ENCODE measurements at places on chromosomes 7 and 10.

- no peak for DNase-seq
Measured at GRCh38 chr7:74017125-74017524, 10.8 kb upstream of the ELN start.

GRCh38 chr10:109773288-109774120, 149.8 kb downstream of the XPNPEP1 start:
- DNase-seq: no peak

DNA sequence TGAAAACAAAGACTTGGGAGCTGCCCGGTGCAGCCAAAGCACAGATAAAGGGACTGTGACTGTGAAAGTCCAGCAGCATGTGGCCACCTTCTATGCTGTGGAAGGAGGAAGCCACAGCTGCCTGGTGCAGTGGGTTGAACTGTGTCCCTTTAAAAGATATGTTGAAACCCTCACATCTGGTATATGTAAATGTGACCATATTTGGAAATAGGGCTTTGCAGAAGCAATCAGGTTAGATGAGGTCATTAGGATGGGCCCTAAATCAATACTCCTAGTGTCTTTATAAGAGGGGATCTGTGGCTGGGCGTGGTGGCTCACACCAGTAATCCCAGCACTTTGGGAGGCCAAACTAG, 136.9 kb downstream of the GLI3 start:
- no peak for DNase-seq

- no peak for DNase-seq
Measured at GRCh38 chr10:114000457-114001010, 43.1 kb upstream of the ADRB1 start.

DNA sequence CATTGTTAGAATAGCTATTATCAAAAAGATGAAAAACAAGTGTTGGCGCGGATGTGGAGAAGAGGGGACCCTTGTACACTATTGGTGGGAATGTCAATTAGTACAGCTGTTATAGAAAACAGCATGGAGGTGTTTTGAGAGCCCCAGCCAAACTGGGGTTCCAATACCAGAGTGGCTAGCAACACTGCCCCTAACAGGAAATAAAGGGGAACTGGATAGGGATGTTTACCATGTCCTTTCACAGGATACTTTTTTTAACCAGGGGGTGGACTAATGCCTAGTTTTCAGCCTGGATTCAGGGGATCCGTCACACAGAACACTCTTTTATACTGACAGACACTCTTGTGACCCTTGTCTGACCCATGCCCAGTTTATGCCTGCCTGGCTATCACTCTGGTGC, 6.9 kb upstream of the GSTK1 start:
- DNase-seq: no peak

DNA sequence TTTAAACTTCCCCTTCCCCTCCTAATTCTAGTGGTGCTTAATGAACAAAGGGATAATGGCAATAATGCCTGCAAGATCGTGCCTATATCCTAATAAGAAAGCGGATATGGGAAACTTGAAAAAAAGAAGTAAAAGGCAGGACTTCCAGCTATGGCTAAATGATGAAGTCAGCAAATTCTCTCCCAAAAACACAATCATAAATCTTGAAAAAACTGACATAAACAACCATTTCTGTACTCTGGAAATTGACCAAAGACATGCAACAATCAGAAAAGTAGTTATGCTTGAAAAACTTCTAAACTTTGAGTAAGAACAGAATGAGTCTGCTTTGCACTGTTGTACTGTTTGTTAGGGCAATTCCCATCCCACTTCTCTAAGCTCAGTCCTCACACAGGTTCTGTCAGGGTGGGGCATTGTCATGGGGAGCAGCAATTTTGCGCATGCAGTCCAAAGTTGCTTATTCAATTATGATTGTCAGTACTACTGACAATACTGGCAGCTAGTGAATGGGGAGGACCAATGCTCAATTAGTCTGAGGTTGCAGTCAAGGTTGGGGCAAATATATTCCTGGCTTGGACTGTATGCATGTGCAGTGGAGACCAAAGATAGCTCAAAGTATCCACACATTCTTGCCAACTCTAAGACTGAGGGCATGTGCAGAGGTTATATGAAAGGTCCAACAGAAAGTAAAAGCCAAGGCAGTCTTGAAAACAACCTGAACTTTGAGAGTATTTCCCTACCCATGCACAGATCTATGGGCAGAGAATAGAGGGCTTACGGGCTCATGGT, 34.1 kb upstream of the ARHGAP22 start:
- DNase-seq: no peak
